Type B pancreatic cell (in vitro differentiated cells): ENCODE measurements at places on chromosomes 4 and X.

DNA sequence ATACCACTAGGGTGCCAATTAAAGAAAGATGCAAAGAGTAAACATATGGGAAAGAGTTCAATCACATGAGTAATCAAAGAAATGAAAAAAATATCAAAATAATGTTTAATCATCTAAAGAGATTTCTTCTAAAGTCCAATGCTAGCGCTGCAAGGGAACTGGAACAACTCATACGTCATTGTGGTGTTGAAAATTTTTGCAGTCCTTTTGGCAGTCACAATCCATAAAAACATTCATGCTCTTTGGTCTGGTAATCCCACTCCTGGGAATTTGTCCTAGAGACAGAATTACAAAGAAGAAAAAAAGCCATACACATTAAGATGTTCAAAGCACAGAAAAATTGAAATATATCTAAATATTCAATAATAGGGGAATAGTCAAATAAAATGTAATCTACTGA, 4.6 kb downstream of the P2RY4 start:
- no peak for DNase-seq

DNA sequence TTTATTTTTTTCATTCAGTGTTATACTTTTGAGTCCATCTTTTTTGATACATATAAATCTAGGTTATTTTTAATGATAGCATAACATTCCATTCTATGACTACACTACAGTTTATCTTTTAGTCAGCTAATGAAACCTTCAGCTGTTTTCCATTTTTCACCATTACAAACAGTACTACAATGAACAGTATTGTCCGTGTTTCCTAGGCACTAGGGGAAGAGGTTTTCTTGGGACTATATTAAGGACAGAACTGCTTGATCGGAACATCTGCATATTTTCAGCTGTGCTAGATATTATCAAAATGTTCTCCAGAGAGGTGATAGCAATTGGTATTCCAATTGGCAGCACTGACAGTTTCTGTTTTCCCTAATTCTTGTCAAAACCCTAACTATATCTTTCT, 44.3 kb upstream of the HCCS start:
- DNase-seq = no peak

DNA sequence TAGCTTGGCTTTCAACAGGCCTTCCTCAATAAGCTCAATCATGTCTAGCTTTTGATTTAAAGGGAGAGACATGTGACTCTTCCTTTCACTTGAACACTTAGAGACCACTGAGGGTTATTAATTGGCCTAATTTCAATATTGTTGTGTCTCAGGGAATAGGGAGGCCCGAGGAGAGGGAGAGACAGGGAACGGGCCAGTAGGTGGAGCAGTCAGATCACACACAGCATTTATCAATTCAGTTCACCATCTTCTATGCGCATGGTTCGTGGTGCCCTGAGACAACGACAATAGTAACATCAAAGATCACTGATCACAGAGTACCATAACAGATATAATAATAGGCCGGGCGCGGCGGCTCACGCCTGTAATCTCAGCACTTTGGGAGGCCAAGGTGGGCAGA, 17.8 kb downstream of the ZNF81 start:
- no peak for DNase-seq

- no peak for DNase-seq
Observed at GRCh38 chr4:76002176-76002575, 5.1 kb downstream of the CXCL9 start.

DNA sequence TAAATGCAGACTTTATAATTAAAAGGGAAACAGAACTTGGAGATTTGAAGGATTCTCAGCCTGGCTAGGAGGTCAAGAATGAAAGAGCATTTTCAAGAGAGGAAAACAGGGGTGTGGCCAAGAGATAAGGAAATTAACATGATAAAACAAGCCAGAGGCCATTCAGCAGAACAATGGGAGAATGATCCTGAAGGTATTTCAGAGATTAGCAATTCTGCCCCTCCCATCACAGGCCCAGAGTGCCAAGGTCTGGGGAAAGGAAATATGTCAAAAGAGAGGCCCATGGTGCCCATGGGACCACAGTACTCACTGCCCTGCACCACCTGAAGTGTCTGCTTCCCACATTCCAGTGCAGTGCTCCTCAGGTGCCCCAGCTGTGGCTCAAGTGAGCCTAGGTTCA, 188.5 kb upstream of the STS start:
- no peak for DNase-seq

DNA sequence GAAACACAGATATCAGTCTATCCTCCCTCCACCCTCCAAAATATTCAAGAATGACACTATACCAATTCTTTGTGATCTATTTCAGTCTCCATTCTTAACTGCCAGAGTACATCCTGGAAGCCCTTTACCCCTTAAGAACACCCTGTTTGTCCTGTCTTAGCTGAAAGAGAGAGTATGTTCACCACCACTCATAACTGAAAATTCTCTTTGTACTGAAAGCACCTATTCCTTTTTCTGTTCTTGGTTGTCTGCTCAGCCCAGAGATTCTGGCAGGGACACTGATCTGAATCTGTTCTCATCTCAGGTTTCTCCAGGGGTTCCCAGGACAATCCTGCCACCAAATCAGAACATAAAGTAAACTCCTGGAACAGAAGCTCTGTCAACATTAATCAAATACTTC, 25.4 kb upstream of the EREG start:
- no peak for DNase-seq

DNA sequence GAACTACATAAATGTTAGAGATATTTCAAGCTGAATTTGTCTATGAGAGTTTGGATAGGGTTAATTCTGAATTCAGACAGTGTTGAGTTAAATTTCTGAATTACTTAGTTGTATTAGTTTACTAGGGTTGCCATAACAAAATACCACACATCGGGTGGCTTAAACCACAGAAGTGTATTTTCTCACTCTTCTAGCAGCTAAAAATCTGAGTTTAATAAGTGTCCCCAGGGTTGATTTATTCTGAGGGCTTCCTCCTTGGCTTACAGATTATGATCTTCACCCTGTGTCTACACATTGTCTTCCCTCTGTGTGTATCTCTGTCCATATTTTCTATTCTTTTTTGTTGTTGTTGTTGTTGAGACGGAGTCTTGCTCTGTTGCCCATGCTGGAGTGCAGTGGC, 318.6 kb downstream of the PACRGL start:
- no peak for DNase-seq

- no peak for DNase-seq
Observed at GRCh38 chr4:53221832-53222480, 143.9 kb downstream of the SCFD2 start.

DNA sequence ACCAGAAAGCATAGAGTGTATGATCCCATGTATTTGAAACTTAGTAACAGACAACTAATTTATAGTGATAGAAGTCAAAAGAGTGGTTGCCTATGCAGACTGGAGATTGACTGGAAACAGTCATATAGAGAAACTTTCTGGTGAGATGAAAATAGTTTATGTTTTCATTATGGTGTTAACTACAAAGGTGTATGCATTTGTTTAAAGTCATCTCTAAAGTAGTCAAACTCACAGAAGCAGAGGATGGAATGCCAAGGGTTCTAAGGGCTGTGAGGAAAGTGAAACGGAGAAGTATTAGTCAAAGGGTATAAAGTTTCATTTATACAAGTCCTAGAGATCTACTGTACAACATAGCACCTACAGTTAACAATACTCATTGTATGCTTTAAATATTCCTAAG, 45.8 kb downstream of the ENOX2 start:
- DNase-seq = no peak

DNA sequence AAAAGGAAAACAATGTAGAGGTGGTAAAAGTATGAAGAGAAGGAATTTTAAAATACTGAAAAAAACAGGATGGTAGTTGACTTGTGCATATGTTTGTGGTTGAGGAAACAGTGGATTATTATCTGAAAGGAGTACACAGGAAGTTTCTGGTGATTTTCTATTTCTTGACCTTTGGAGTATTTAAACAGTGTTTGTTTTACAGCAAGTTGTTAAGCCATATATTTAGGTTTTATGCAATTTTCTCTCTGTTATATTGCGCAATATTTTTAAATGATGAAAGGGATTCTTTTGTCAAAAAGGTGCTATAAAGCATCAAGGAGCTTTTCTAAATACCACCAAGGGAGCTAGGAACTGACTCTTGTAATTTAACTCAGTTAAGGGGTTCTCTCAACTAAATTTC, 343.1 kb upstream of the MAOA start:
- no peak for DNase-seq

DNA sequence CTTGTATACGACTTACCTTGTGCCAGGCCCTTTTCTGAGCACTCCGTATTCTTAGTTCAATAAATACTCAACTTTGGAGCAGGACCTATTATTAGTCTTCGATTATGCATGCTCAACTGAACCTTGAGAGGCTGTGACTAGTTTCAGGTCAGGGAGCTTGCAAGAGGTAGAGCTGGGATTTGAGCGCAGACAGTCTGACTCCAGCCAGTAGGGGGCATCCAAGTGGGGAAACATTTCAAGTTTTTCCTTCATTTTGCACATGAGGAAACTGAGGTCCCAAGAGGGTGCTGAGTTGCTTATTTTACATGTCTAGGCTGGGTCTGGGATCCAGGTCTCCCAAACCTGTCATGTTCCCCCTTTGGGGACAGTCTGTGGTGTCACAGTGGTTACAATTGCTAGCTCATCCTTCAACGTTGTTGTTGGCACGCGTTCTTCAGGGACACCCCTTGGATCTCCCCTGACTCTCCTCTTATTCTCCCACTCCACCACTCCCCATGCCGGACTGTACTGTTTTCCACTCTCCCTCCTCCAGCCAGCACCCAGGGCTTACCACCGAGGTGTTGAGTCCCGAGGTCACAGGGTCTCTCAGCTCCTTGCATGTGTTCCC, 6.7 kb upstream of the PRICKLE3 start:
- no peak for DNase-seq

GRCh38 chr4:180203349-180203748, 2039.9 kb upstream of the TENM3 start:
- DNase-seq = no peak

GRCh38 chr4:151417766-151418376, 8.9 kb downstream of the FHIP1A start:
- no peak for DNase-seq

DNA sequence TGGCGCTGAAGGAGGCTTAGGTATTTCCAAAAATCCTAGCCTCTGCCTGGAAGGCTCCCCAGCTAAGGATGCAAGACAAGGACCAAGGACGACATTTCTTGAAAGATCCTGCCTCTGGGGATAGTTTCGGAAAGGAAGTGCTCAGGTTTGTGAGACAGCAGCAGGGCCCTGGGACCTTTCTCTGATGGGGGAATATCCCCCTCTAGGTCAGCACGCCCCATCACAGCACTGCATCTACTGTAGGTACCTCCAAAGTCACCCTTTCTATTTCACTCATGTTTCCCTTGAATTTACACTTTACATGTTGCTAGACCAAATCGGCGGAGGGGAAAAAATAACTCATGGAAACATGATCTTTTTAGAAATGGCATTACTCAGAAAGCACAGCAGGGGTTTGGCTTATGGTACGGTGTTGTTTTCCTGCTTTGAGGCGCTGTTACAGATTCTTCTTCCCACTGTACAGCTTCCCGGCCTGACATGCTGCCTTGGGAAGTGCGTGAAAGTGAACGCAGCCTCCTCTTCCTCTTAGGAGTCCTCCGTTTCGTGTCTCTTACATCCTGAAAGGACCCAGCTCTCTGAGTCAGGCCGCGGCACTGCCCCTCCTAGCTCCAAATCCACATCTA, 77.2 kb upstream of the DHRSX start:
- no peak for DNase-seq

DNA sequence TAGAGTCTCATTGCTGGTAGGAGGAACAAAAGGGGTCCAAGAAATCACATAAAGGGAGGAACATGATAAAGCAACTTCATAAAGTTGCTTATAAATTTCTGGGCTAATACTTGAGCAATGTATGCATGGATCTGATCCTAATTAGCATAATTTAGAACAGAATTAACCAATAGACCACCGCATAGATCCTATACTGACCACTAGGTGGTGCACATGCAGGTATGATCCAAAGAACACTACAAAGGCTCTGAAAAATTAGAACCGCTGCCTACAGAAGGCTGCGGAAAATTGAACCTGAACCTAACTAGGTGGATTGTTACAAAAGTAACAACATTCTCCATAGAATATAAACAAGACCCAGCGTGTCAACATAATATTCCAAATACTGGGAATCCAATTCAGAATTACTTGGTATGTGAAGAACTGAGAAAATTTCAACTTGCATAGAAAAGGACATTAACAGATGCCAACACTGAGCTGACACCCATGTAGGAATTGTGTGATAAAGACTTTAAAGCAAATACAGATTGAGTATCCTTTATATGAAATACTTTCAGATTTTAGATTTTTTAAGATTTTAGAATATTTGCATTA, 23.3 kb downstream of the BRCC3 start:
- DNase-seq = no peak

DNA sequence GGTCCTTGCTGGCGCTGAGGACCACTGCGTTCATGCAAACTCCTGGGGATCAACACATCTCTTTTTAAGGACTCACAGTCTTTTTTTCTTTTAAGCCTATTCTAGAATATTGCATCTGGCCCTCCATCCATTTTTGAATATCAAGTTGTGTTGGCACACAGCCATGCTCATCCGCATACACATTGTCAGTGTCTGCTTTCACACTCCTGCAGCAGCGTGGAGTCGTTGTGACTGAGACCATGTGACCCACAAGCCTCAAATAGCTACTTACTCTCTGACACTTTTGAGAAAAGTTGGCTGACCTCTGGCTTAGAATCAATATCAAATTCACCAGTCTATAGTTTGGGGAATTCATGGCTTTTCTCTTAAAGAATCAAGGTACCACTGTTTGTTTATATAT, 191.8 kb upstream of the S100G start:
- DNase-seq = no peak

DNA sequence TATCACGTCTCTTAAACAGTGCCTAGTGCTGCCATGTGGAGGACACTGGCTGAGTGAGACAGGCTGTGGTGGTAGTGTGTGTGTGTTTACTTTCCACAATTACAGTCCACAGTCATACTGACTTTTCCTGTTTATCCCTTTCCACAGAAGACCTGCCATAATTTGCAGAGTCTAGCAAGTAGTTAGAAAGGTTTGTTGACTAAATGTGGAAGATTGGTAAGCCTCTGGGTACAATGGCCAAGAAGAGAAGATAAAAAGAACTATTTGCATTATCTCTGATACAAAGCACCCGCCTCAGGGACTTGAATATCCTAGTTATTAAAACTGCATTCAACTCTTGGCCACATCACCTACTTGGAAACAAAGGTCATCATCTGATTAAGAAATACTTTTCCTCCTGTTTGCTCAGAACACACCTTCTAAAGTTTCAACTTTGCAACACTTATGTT, 89.1 kb downstream of the FAM13A start:
- DNase-seq = no peak

DNA sequence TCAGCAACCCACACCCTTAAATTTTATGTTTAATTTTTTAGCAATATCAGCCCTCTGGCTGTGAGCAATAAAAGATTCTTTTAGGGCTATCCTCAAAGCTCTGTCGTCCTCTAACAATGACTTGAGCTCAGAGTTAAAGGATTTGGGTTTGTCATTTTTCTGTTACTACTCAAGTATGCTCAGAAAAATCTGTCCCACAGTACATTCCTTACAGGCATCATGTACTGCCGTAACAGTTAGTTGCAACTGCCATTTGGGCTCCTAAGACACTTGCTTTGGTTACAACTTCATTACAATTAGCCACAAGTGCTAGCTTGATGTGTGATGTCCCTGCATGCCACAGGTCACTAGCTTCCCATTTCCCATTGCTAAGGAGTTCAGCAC, 33.2 kb downstream of the COQ2 start:
- no peak for DNase-seq
